ENCODE measurements at places on chromosomes 5 and 9.
A peak's percentile ranks its signal among the peaks of the same experiment; 100 is the strongest.

- peaks cover 13% of the 10 kb centered on the region for H3K4me1 ChIP-seq
- H3K27ac ChIP-seq = no peak overlapping the region
- no peak for DNase-seq
- H3K4me3 ChIP-seq = no peak overlapping the region
- no peaks in the 10 kb centered on the region for H3K27me3 ChIP-seq
These were observed 22.0 kb upstream of the WNK2 start for GRCh38 chr9:93161786-93162562.

- no peaks in the 10 kb centered on the region for H3K4me1 ChIP-seq
- no peaks in the 10 kb centered on the region for H3K36me3 ChIP-seq
- DNase-seq = no peak
- H3K27me3 ChIP-seq = no peaks in the 10 kb centered on the region
- no peak overlapping the region for H3K4me3 ChIP-seq
These were observed 182.8 kb downstream of the CFAP90 start for GRCh38 chr5:7668161-7668560.

DNA sequence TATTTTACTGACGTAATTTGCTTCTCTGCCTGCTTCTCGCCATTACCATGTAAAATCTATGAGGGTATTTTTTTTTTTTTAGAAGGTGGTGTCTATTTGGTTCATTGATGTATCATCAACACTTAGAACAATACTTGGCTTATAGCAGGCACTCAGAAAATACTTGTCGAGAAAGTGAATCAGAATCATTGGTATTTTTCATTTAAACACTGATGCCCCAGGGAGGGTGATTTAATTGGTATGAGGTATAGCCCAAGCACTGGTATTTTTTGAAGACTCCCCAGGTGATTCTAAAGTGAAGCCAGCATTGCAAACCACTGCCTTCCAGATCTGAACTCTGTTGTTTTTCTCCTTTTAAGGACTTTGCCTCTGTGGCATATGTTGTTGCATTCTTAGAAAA lies 16.6 kb downstream of the PDZD2 start:
- H3K27ac ChIP-seq = no peak overlapping the region
- H3K36me3 ChIP-seq = no peaks in the 10 kb centered on the region
- no peak overlapping the region for H3K4me3 ChIP-seq
- H3K4me1 ChIP-seq = no peaks in the 10 kb centered on the region
- peaks cover 28% of the 10 kb centered on the region for H3K27me3 ChIP-seq
- no peak for DNase-seq

DNA sequence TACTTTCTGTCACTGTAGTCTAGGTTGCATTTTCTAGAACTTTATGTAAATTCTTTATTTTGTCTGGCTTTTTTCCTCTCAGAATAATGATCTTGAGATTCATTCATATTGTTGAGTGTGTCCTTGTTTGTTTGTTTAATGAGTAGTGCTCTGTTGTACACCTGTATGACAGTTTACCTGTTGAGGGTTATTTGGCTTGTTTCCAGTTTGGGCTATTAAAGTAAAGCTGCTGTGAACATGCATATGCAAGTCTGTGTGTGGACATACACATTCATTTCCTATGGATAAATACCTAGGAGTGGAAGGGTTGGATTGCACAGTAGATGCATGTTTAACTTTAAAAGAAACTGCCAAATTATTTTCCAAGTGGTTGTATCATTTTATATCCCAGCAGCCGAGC lies 30.4 kb downstream of the MVB12B start:
- H3K27me3 ChIP-seq = no peaks in the 10 kb centered on the region
- H3K4me1 ChIP-seq = no peaks in the 10 kb centered on the region
- H3K27ac ChIP-seq = no peak overlapping the region
- no peak for DNase-seq
- peaks cover 6% of the 10 kb centered on the region for H3K36me3 ChIP-seq
- no peak overlapping the region for H3K4me3 ChIP-seq

DNA sequence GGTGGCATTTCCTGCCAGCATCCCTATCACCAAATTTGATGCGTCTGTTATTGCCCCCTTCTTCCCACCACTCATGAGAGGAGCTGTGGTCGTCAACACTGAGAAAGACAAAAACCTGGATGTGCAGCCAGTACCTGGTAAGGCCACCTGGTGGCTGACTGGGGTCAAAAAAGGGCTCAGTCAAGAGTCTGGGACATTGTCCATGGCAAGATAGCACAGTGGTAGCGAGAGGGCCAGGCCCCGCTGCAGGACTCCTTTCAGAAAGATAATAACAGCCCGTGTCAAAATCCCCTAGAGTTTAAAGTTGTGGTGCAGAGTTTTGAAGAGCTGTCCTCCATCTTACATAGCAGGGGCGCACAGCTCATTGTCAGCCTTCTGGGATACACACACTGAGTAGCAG lies 40.8 kb downstream of the CSF1R start:
- DNase-seq = no peak
- H3K4me3 ChIP-seq = no peak overlapping the region
- H3K27ac ChIP-seq = no peak overlapping the region
- peaks cover 83% of the 10 kb centered on the region for H3K36me3 ChIP-seq
- peaks cover 7% of the 10 kb centered on the region for H3K4me1 ChIP-seq

DNA sequence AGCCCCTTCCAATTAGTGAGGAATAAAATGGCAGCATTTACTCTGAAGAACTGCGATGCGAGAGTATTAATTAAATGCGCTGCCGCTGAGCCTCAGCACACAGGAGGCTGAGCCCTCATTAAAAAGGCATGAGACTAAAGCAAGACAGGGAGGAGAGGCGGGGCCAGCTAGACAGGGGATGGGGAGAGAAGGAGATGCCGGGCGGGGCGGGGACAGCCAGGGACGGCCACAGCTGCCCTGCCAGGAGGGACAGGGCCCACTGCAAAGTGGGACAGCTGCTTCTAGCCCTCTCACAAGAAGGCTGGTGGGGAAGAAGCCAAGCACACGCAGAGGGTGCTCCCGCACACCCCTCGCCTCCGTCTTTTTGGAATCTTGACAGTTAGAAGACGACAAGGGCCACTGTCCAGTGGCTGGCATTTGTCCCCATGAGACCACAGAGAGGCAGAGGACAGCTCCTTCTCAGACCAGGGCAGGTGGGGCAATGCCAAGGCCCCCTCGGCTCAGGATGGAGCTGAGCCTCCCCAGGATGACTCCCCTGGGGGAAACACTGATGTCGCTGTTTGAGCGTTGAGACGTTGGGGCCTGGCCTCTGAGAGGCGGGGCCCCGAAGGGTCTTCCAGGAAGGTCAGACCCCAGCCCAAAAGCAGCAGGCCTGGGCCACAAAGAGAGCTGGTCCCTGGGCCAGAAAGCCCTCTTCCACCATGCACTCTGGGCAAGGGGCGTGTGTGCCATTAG lies 26.9 kb downstream of the ADAMTS2 start:
- no peak overlapping the region for H3K4me3 ChIP-seq
- H3K27ac ChIP-seq = no peak overlapping the region
- no peaks in the 10 kb centered on the region for H3K36me3 ChIP-seq
- no peaks in the 10 kb centered on the region for H3K4me1 ChIP-seq
- no peak for DNase-seq

- H3K36me3 ChIP-seq = peaks cover 21% of the 10 kb centered on the region
- peak overlapping the region; percentile 93 for H3K4me3 ChIP-seq
- peak; percentile 47 for DNase-seq
- H3K4me1 ChIP-seq = peaks cover 54% of the 10 kb centered on the region
- no peaks in the 10 kb centered on the region for H3K27me3 ChIP-seq
These were observed 1.3 kb downstream of the NOTCH1 start for GRCh38 chr9:136544548-136544963.

GRCh38 chr5:119315516-119315949 lies 40.3 kb upstream of the TNFAIP8 start:
- peak overlapping the region; percentile 48 for H3K4me3 ChIP-seq
- peaks cover 32% of the 10 kb centered on the region for H3K36me3 ChIP-seq
- peaks cover 53% of the 10 kb centered on the region for H3K4me1 ChIP-seq
- H3K27me3 ChIP-seq = no peaks in the 10 kb centered on the region

DNA sequence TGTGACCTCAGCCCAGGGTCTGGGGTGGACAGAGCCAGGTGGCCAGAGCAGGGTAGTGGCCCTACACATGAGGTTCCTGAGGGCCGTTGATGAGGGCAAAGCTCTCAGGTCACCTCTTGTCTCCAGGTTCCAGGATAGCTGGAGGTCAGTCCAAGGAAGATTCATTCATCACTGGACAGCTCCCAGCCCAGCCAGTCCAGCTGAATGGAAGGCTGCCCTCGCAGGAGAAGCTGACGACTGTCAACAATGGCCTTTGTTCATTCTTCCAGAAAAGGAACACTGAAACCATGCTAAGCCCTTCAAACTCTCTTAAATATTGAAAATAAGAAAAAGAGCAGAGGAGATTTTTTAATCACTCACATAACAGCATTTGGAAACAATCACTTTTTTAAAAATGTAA lies 169.7 kb upstream of the TBCA start:
- H3K4me1 ChIP-seq = no peaks in the 10 kb centered on the region
- peaks cover 42% of the 10 kb centered on the region for H3K27me3 ChIP-seq
- H3K27ac ChIP-seq = no peak overlapping the region
- no peak overlapping the region for H3K4me3 ChIP-seq

Measured in stimulated activated naive B cell treated with anti-CD40 and anti-IgM and Interleukin-4, amounts not matched to agents 10 μg/mL and 1 μg/mL and 100 μg/mL, for 72 hours (primary cell).